ENCODE measurements at places on chromosomes 12 and 14. TPM values are rescaled to one million over a fixed set of nuclear protein-coding genes. Genes with fewer than 3 reads are reported as not detected.

- no peaks in the 10 kb centered on the region for H3K36me3 ChIP-seq
- no peak overlapping the region for H3K4me3 ChIP-seq
- no peak for DNase-seq
- H3K27ac ChIP-seq: no peak overlapping the region
- H3K27me3 ChIP-seq: no peaks in the 10 kb centered on the region
Measured at GRCh38 chr12:131134523-131135310, 181.0 kb downstream of the ADGRD1 start.

GRCh38 chr14:44777584-44777983 is 184.2 kb downstream of the KLHL28 start:
- H3K4me3 ChIP-seq: no peak overlapping the region
- no peaks in the 10 kb centered on the region for H3K36me3 ChIP-seq
- no peak for DNase-seq
- no peak overlapping the region for H3K27ac ChIP-seq
- H3K4me1 ChIP-seq: no peaks in the 10 kb centered on the region

- peaks cover 4% of the 10 kb centered on the region for H3K27me3 ChIP-seq
- H3K27ac ChIP-seq: no peak overlapping the region
- no peak for DNase-seq
- H3K4me1 ChIP-seq: no peaks in the 10 kb centered on the region
- H3K36me3 ChIP-seq: no peaks in the 10 kb centered on the region
Measured at GRCh38 chr12:71935594-71935993, 3.1 kb upstream of the TPH2 start.

GRCh38 chr12:76713130-76713529 is 50.8 kb upstream of the ZDHHC17 start:
- H3K36me3 ChIP-seq: no peaks in the 10 kb centered on the region
- no peak overlapping the region for H3K4me3 ChIP-seq
- no peaks in the 10 kb centered on the region for H3K4me1 ChIP-seq
- no peak for DNase-seq
- H3K27me3 ChIP-seq: no peaks in the 10 kb centered on the region

GRCh38 chr12:82708061-82708879 is 21.6 kb downstream of the TMTC2 start:
- no peaks in the 10 kb centered on the region for H3K36me3 ChIP-seq
- H3K27me3 ChIP-seq: no peaks in the 10 kb centered on the region
- H3K4me1 ChIP-seq: no peaks in the 10 kb centered on the region
- no peak overlapping the region for H3K4me3 ChIP-seq

The PLEK2 gene
- total RNA-seq: 7.2 TPM

The PPFIBP1 gene
- 36.1 TPM for total RNA-seq

The PZP gene
- total RNA-seq: 0.03 TPM

The TMEM253 gene
- 1.6 TPM for total RNA-seq
